Hepatic stellate cell (primary cell): ENCODE measurements at places on chromosomes 16 and 17.

GRCh38 chr17:2176499-2177169 lies 121.7 kb downstream of the HIC1 start:
- DNase-seq = no peak

DNA sequence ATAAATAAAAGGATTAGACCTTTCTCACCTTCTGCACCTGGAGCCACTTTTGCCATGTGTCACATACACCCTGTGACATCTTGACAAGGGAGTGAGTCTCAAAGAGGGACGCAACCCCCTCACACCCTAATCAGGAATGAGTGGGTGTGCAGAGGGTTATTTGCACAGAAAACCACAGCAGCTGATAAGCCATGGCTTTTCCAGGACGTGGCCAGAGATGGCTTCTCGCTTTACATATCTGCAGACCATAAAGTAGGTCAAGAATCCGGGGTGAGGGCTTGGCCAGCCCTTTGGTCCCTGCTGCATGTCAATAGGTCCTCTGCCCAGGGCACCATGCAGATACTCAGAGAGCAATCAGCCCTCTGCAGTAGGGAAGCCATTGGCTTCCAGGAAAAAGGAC lies 2.4 kb upstream of the CD300LF start:
- DNase-seq = no peak

DNA sequence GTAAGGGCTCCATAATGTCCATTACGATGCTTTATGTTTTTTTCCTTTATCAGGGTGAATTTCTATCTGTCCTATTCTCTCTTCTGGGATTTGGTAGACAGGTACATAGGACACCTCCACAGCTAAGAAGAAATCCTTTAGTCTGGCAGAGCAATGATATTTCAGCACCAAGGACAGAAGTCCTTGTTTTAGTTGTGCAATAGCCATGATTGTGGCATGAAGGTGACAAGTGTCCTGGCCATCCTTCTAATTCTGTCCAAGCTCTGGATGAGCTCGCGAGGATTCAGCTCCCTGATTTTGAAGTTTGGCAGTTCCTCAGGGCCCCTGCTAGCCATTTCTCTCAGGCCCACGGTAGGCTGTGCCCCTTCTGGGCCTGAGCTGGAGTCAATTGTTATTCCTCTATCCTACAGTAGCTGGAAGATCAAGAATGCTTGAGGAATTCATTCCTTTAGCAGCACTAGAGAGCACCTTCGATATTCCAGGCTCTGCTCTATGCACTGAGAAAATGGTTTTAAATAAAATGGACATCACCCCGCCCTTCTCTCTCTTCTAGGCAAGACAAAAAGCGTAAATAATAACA lies 320.8 kb downstream of the XYLT1 start:
- DNase-seq = no peak

DNA sequence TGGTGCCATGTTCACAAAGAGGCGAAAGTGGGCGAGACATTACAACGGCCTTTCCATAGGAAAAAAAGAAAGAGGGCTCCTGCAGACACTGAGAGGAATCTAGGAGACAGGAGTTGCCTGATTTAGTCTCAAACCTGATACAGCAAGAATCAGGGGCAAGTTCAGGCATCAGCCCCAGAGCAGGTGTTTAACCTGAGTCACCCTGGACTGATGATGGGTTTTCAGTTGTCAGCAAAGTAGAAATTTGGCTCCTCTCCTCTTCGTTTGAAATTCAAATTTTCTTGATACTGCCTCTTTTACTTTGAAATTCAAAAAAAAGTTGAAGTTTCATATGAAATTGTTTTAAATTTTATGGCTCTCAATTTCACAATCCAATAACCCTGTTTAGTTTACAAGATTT lies 189.5 kb downstream of the ABCC12 start:
- DNase-seq = no peak

- peak; percentile 8 for DNase-seq
Measured at GRCh38 chr17:65696739-65697394, 135.4 kb upstream of the AXIN2 start.

DNA sequence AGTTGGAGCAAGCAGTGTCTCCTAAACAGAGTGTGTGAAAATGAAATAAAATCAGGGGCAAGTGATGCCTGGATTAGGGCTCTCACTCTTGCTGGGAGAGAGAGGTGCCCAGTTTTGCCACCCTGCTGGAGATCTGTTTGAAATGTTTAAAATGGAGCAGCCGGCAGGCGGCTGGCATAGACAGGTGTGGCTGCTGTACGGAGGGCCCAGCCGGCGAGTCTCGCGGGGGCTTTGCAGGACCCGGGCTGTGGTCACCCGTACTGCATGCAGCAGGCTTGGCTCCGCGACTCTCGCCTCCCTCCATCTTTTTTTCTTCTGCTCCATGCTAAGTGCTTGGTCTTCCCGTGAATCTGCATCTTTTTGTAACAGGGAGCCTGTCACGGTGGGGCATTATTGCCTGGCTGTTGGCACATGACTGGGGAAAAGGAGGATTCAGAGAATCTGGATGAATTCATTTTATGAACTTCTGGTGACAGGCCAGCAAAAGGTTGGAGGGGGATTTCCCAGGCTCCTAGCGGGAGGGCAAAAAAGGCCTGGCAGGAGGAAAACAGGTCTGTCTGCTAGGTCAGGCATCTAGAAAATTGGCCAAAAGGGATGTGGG lies 1.8 kb downstream of the ZNRF1 start:
- no peak for DNase-seq

GRCh38 chr17:28935744-28936460 lies 15.4 kb downstream of the PHF12 start:
- no peak for DNase-seq

DNA sequence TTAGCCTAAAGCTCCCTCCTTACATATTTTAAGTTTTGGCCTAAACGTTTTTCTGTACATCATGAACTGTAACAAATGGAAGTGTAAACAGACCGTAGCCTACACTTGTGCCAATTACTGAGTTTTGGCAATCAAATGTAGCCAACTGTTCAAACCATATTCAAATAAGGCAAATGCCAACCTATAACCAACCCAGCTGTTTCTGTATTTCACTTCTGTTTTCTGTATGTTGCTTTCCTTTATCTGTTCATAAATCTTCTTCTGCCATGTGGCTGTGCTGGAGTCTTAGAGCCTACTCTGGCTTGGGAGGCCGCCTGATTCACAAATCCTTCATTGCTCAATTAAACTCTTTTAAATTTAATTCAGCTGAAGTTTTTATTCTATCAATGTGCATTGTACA lies 6.9 kb upstream of the C16orf78 start:
- no peak for DNase-seq

DNA sequence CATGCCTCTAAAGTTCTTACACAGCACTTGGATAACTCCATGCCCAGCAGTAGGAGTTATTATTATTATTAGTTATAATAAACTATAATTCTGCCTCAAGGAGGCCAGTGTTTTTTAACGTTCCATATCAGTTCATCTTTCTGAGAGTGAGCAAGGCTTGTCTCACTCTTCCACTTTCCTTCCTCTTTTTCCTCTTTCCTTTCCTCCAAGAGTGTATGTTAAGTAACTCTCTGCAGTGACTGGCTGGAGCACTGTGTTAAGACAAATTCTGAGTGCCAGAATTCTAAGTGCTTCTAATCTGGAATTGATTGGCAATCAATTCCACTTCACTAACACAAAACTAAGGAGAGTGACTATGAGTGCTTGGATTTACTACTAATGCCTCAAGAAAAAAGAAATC lies 16.4 kb downstream of the CLEC19A start:
- DNase-seq = no peak

DNA sequence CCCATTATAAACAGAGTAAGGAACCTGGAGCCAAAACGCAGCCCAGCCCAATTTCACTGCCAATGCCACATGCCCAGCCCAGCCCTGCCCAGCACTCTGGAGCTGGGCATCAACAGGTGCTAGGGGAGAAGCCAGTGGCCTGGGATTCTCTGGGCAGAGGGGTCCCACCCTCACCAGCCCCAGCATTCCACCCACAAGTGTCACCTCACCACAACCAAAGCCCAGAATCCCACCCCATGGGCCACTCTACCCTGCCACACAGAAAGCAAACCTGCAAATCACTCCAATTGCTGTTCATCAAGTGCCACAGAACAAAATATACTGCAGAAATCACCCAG lies 102.5 kb upstream of the CDH5 start:
- DNase-seq = no peak

- DNase-seq = peak; percentile 35
Measured at GRCh38 chr16:18932243-18932987, 6.2 kb upstream of the SMG1 start.

GRCh38 chr17:38451030-38451839 lies 23.0 kb downstream of the ARHGAP23 start:
- peak; percentile 94 for DNase-seq

DNA sequence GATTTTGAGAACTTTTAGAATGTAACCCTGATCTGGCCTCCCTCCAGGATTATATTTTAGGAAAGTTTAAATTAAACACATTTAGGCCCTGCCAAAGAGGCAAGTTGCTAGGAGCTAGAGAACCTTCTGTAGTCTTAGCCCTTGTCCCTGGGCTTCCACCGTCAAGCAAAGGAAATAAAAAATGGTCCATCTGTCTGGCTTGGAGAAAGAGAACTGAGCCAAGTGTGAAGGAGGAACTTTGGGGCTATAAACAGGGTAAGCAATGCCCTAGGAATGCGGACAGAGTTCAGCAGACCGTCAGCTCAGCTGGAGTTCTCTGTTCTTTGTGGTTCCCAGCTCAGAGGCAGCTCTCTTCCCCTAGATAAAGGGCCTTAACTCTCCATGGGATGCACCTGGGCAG lies 29.6 kb downstream of the RCVRN start:
- DNase-seq = no peak

- DNase-seq = peak; percentile 85
Measured at GRCh38 chr17:7217113-7217987, 2.3 kb downstream of the DLG4 start.

GRCh38 chr16:75593825-75594820 lies 27.9 kb downstream of the GABARAPL2 start:
- no peak for DNase-seq

DNA sequence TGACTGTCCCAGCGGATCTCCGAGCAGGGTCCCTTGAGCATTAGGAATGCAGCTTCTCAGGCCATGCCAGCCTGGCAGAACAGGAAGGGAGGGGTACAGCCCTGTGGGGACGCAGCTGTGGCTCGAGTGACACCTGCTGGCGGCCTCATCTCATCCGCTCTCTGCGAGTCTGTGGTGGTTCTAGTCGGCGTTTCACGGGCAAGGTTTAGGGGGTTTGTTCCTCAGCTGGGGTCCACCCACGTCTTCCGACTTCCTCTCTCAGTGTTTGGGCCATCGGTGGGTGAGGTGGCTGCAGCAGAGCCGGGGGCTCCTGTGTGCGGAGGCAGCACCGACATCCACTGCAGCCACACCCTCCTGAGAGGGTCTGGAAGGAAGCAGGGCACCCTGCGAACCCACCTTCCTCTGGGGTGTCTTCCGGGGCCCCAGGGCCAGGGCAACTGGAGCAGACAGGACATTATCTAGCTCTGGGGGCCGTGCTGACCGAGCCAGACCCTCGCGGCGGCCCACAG lies 33.3 kb downstream of the JPH3 start:
- DNase-seq = peak; percentile 85

DNA sequence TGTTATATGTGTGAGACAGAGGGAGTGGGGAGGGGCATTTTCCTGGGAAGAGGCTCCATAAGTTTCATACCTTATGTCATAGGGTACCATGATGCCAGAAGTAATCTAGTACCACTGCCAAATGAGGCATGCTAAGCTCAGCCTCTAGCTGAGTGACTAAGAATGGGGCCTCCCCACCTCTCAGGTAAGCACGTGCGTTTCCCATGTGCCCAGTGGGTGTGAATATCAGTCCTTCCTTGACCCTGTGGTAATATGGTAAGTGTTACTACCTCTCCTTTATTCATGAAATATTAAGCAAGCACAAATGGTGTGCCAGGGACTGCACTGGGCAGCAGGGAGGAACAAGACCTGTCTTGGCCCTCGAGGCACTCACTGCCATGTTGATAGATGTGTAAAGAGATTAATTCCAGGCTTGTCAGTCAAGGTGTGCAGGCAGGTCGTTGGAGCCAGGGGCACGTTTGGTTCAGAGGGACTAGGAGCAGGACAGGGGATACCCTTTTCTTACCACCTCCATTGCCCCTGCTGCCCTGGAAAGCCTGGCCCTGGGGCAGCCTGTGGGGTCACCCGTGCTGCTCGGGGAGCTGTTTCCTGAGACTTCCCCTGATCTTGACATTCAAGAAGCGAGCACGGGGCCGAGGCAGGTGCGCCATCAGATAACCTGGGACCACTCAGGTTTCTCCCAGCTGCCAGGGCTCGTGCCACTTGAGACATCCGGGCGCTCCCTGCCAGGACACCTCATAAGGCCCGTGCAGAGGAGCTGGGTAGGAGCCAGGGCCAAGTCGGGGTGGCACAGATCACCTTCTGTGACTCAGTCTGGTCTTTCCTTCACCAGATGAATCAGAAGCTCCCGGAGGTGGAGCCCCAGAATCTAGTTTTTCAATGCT lies 8.8 kb downstream of the RSAD1 start:
- DNase-seq = no peak

DNA sequence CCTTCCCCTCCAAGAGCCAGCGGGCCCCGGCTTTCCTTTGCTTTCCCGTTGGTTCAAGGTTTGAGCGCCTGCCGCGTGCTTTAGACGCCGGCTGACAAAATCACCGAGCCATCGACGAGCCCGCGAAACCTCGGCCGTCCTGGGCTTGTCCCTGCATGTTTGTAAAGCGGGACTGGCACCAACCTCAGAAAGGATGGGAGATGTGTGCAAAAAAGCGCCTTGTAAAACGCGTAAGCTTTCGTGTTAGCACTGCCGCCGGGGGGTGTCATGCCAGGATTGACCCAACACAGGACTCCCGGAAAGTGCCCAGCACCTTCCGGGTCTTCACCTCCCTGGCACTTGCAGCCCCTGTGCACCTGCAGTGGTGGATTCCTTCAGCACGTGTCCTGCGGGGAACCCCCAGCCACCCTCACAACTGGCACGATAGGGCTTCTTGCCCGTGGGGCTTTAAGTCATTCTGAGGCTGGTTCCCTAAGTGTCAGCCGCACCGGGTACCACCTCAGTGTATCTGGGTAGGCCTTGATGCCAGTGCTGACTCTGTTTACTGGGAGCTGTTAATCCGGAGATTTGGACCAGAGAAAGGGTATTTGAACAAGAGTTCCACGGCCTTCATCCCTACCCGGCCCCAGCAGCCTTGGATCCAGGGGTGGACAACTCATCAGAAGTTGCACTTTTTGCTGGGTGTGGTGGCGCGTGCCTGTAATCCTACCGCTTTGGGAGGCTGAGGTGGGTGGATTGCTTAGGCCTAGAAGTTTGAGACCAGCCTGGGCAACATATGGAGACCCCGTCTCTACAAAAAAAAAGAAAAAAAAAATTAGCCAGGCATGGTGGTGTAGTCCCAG lies 817 bp downstream of the NDUFAF8 start:
- DNase-seq = peak; percentile 57

DNA sequence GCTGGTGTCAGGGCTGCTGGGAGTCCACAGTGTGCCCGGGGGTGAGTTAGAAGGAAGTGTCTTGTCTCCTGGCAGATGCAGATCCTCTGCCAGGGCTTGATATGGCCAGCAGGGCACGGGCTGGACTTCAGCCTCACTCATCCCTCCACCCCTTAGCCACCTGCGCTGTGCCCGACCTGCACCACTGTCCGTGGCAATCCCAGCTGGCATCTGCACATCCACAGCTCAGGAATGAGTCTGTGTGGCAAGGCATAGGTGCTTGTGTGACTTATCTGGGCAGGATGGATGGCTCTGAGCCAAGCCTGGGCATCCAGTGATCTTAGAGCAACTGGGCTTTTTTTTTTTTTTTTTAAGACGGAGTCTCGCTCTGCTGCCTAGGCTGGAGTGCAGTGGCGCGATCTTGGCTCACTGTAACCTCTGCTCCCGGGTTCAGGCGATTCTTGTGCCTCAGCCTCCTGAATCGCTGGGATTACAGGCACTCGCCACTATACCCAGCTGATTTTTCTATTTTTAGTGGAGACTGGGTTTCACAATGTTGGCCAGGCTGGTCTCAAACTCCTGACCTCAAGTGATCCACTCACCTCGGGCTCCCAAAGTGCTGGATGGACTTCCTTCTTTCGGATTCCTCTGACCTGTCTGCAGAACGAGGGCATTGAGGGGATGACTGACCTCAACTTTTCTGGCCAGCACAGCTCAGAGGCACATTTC lies 22.5 kb upstream of the CACNG1 start:
- DNase-seq = no peak
